Activated naive CD4-positive, alpha-beta T cell treated with Interleukin-2 at 50 U/mL for 16 hours (primary cell): ENCODE measurements at places on chromosomes 1 and 21.

DNA sequence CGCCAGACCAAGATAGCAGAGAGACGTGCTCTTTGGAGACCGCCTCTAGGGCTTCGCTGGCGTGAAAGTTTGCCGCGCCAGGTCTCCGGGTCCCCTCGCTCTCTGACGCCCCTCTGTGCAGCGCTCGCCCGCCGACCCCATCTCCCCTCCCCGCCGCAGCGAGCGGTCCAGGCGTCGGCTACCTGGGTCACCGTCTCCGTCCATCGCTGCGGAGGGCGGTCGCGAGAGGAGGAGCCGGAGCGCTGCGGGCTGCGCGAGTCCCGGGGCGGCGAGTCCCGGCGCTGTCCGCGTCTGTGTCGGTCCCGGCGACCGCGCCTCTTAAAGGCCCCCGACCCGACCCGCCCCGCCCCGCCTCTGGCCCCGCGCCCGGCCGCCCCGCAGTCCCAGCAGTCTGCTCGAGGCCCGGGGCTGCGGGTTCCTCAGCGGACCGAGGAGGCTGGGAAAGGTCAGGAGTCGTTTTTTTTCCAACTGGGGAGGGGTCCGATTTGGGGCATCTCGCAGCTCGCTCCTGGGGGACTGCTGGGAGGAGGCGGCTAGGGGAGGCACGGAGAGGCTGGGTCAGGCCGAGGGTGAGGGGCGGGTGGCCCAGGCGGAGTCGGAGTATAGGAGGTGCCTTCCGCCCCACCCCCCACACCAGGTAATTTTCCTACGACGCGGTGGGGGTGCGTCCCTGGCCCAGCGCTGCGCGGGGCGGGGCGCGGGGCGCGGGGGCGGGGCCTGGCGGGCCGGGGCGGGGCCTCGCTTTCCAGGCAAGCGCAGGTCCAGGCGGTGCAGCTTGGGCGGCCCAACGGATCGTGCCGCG, at the start of the genes FBXO2 and FBXO44:
Gene FBXO2, minus strand, starts transcription at position 293 of the 802 bp plus-strand sequence. Its CDS starts 89 bp downstream, at position 204.
Gene FBXO44, plus strand, starts transcription at position 741 of the 802 bp plus-strand sequence. CDS start 959 bp downstream, outside the sequence.
- DNase-seq: peak; percentile 71

- no peak for DNase-seq
These were observed 13.4 kb upstream of the OLFML3 start for GRCh38 chr1:113965703-113966412.

GRCh38 chr1:233627823-233628222, 13.9 kb downstream of the KCNK1 start:
- no peak for DNase-seq

GRCh38 chr1:17194133-17194475, 10.8 kb upstream of the PADI1 start:
- no peak for DNase-seq

DNA sequence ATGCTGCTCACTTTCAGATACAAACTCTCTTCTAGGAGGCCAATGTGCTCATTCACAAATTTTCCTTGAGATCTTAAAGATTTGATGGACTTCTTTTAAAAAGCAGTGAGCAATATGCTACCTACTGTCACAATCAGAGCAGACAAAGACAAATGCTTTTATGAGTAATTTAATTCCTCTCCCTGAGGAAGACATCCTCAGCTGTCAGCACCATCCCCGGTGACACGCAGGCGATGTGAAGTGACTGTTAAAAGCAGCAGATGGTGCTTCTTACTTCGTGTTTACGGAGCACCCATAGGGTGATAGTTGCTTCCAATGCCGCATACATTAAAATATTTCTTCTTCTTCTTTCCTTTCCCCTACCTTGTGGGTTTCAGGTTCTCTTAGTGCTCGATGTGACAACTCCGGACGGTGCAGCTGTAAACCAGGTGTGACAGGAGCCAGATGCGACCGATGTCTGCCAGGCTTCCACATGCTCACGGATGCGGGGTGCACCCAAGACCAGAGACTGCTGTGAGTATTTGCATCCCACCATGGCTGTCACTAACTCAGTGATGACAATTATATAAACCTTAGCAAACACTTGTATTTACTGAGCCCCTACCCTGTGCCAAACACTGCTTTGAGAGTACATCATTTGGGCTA, 29.1 kb downstream of the LAMC2 start:
- DNase-seq: no peak

GRCh38 chr1:91795591-91796389, 90.2 kb downstream of the TGFBR3 start:
- DNase-seq: no peak

GRCh38 chr1:119664067-119664466, 16.0 kb upstream of the ZNF697 start:
- DNase-seq: no peak

- no peak for DNase-seq
These were observed 2.6 kb downstream of the LRRC41 start for GRCh38 chr1:46300673-46301405.
